Left renal cortex interstitium (tissue), 4 donors: ENCODE measurements at places on chromosomes 2 and 18. TPM values are rescaled to one million over a fixed set of nuclear protein-coding genes. Genes with fewer than 3 reads are reported as not detected.

PDE11A gene
- polyA plus RNA-seq: 4.6 TPM

ARHGEF4 gene
- polyA plus RNA-seq: 5.6 TPM

DNA sequence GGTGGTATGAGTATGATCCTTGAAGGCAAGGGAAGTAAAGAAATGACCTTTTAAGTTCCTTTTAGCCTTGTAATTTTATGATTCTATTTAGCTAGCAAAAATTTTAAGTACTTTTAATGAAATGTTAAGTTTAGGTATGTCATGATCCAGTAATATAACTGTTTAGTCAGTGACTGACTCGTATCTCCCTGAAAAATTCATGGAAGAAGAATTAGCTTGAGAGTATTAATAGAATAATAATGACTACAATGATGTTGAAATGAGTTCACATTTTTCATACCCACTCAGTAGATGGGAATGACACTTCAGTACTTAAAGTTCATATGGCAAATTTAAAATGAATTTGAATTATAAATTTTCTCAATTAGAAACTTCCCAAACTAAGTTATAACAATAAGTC is 14.6 kb downstream of the RAB3GAP1 start:
- no peak for DNase-seq

DNA sequence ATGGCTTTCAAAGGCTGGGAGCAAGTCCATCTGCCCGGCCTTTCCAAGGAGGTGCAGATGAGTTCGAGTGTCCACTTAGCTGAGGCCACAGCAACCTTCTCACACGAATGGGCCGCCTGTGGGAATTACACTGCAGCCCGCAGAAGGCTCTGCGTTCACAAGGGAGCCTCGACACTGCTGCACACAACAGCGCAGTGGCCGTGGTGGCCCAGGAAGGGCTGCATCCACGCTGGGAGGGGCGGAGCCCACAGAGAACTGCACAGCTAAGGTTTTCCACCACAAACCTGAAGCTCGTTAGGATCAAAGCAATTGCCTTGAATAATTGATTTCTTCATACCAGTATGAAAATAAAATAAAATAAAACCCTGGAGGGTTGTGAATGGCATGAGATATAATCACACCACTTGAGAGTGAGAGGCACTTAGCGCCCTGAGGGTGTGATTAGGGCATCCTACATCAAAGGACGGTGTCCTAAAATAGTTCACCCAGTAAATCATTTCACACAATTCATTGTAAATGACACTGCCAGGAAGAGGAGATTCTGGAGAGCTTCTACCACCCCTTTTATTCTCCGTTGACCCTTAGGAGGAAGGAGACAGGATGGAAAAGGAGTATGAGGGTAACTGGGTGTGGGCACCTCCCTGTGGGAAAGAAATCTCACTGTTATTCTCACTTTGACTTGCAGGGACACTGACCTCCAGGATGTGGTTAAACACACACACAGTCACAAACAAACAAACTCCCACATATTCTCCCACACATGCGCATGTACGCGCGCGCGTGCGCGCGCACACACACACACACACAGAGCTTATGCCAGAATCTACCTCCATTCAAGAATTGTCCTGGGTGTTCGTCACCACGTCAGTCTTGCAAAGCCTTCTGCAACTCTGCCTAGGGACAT is 256.6 kb upstream of the ID2 start:
- DNase-seq: no peak

- DNase-seq: no peak
Measured at GRCh38 chr2:1750933-1751766, 6.8 kb upstream of the PXDN start.

GRCh38 chr18:57437402-57437765 is 2.2 kb downstream of the ONECUT2 start:
- no peak for DNase-seq

- no peak for DNase-seq
Measured at GRCh38 chr2:234279637-234280036, 217.2 kb downstream of the ARL4C start.

GRCh38 chr2:222747526-222748160 is 76.2 kb downstream of the MOGAT1 start:
- DNase-seq: no peak
